ENCODE measurements at places on chromosomes 16 and 17. TPM values are rescaled to one million over a fixed set of nuclear protein-coding genes. Genes with fewer than 3 reads are reported as not detected.

The HSD17B2 gene
- total RNA-seq, result not detected

The GAA gene
- 22.3 TPM for total RNA-seq

The MT4 gene
- not detected for total RNA-seq

GRCh38 chr17:39045948-39046679 lies 78.9 kb upstream of the FBXO47 start:
- H3K4me3 ChIP-seq, result no peak overlapping the region
- DNase-seq, result no peak
- peaks cover 11% of the 10 kb centered on the region for H3K36me3 ChIP-seq
- H3K4me1 ChIP-seq, result peaks cover 3% of the 10 kb centered on the region
- peaks cover 6% of the 10 kb centered on the region for H3K27me3 ChIP-seq
- peak overlapping the region; percentile 25 for H3K27ac ChIP-seq

DNA sequence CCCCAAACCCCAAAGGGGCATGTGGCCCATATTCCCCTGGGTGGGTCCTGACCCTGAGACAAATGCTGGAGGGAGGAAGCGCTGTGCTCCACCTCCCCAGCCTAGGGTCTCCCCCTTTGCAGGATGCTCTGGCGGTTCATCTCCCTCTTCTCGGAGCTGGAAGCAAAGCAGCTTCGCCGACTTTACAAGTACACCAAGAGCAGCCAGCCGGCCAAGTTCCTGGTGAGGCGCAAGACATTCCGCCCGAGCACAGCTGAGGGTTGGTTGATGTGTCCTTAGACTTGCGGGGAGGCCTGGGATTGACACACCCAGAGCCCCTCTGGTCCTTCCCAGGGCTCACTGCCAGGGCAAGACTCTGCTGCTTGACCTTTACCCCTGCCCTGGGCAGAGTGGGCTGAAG lies 4.3 kb downstream of the CHCT1 start:
- H3K27me3 ChIP-seq, result peaks cover 3% of the 10 kb centered on the region
- H3K4me1 ChIP-seq, result no peaks in the 10 kb centered on the region
- no peak overlapping the region for H3K27ac ChIP-seq
- no peak for DNase-seq
- no peak overlapping the region for H3K4me3 ChIP-seq

DNA sequence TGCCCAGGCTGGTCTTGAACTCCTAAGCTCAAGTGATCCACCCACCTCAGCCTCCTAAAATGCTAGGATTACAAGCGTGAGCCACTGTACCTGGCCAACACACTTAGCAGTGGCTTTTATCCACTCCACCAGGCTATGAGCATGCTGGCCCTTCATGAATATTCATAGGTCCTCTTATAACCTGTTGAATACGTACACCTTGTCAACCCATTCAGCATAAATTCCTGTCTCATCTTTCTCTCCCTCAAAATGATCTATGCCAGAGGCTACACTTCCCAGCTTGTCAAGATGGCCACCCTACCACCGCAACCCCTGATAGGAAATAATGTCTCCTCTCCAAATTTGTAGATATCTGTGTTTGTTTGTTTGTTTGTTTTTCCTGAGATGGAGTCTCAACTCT lies 11.0 kb upstream of the ZG16 start:
- no peak for DNase-seq
- H3K36me3 ChIP-seq, result no peaks in the 10 kb centered on the region
- peaks cover 3% of the 10 kb centered on the region for H3K27me3 ChIP-seq
- H3K4me3 ChIP-seq, result no peak overlapping the region

DNA sequence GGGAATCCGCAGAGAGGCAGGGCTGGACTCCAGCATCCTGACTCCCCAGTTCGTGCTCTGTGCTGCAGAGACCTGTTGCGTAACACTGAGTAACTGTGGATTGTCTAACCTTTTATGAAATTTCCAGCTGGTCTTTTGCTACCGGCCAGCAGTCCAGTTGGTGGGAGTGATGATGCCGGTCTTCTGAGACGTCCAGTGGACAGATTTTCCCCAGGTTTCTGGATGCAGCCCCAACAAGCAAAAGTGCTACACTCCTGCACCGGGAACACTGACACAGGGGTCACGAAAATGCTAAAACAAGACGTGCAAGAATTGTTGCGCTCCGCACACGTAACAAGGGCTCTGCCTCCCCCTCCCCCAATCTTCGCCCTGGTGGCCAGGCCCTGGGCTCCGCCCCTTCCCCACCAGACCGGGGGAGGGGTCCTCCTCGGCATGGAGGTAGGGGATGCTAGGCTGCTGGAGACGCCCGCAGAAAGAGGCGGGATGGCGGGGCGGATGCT lies 701 bp upstream of the MRC2 start:
- peaks cover 22% of the 10 kb centered on the region for H3K27me3 ChIP-seq
- no peak overlapping the region for H3K27ac ChIP-seq
- peak overlapping the region; percentile 34 for H3K4me3 ChIP-seq
- H3K4me1 ChIP-seq, result peaks cover 7% of the 10 kb centered on the region

DNA sequence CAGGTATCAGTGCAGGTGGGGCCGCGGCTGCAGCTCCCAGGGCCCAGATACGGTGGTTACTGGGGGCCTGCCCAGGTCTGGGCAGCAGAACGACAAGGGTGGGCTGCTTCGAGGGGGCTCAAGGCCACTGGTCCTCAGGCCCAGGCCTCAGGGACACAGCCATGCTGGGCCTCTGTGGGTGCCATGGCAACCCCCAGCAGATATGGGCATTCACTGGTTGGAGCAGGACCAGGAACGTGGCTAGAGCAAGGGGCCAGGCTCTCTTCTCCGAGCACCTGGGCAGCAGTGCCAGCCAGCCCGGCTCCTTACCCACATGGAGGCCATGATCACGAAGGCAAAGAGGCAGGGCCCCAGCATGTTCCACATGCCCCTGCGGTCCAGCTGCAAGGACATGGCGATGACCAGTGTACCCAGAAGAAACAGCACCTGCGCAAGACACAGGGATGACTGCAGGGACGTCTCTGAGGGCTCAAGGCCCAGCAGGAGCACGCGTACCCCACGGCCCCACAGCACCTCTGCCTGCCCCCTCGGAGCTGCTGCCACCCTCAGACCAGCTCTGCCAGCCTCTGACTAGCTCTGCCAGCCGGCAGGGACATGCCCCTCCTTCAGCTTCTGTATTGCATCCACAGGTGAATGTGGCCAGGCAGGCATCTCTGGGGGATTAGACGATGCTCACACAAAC lies 2.1 kb upstream of the MRPL28 start:
- H3K27ac ChIP-seq, result no peak overlapping the region
- H3K4me1 ChIP-seq, result peaks cover 23% of the 10 kb centered on the region
- no peak overlapping the region for H3K4me3 ChIP-seq

- peaks cover 45% of the 10 kb centered on the region for H3K36me3 ChIP-seq
- no peaks in the 10 kb centered on the region for H3K27me3 ChIP-seq
Observed at GRCh38 chr17:7248796-7249195, 2.7 kb downstream of the CTDNEP1 start.

DNA sequence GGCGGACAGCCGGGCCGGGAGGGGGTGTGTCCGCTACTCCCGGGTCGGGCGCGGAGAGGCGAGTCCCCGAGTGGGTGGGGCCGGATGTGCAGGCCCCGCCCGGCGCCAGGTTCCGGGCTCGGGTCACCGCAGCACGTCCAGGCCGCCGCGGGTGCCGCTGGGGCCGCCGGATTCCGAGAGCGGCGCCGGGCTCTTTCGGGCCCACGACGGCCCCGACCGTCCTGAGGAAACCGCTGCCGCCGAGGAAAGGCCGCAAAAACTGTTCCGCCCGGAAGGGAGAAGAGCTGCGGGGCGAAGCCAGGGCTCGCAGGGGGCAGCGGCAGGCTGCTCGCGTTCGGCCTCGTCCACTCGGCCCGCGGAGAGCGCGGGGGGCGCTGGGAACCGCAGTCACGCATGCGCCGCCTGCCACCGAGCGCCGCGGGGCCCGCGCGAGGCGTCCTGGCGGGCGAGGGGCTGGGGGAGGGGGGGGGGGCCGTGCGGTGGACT lies at the start of gene ZKSCAN2:
Gene ZKSCAN2 (minus strand): TSS at position 376 of the 486 bp plus-strand sequence. CDS start 718 bp downstream, outside the sequence.
- H3K27me3 ChIP-seq, result no peaks in the 10 kb centered on the region
- peaks cover 46% of the 10 kb centered on the region for H3K36me3 ChIP-seq
- peak; percentile 88 for DNase-seq
- H3K27ac ChIP-seq, result peak within 1 kb of the TSS; percentile 98

GRCh38 chr17:50570528-50570927 lies 10.0 kb downstream of the CACNA1G start:
- DNase-seq, result no peak
- no peaks in the 10 kb centered on the region for H3K4me1 ChIP-seq
- H3K36me3 ChIP-seq, result no peaks in the 10 kb centered on the region
